ENCODE measurements at places on chromosomes 4 and X. TPM values are rescaled to one million over a fixed set of nuclear protein-coding genes. Genes with fewer than 3 reads are reported as not detected.

DNA sequence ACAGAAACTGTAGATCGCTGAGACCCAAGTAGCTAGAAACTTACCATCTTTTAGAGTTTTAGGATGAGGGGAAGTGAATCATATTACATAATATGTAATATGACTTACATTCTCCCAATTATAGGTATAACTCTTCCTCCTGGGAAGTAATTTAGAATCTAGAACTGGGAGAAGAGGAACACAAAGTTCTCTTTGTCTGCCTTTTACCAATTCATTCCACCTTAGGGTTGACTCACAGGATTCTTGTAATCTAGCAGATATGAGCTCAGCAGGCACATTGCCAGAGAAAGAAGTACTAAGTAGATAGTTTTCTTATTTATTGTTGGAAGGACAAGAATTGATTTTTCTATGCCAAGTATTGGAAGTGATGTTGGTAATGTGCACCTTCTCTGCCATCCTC, 58.0 kb upstream of the CCSER1 start:
- DNase-seq = no peak

The RTL9 gene
- 0.70 TPM for total RNA-seq

- DNase-seq = peak; percentile 6
These were observed 6.9 kb upstream of the CLOCK start for GRCh38 chr4:55553441-55554201.

- no peak for DNase-seq
These were observed 2.5 kb upstream of the RXFP1 start for GRCh38 chr4:158519226-158519625.

DNA sequence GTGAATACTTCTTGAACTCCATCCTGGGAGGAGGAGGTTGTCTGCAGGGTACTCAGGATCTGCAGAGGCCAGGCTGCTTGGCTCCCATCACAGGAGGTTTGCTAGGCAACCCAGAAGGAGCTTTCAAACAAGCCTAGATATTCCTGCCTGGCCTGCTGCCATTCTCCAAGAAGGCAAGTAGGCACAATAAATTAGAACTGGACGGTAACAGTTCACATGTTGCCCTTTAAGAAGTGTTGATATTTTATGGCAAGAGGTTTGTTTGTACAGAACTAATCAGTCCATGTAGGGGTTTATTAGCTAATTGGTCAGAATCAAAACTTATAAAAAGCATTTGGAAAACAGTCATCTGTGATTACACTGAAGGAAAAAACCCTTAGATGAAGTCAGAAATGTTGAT, 39.3 kb downstream of the SYNPO2 start:
- no peak for DNase-seq

The LUZP4 gene
- total RNA-seq = not detected

DNA sequence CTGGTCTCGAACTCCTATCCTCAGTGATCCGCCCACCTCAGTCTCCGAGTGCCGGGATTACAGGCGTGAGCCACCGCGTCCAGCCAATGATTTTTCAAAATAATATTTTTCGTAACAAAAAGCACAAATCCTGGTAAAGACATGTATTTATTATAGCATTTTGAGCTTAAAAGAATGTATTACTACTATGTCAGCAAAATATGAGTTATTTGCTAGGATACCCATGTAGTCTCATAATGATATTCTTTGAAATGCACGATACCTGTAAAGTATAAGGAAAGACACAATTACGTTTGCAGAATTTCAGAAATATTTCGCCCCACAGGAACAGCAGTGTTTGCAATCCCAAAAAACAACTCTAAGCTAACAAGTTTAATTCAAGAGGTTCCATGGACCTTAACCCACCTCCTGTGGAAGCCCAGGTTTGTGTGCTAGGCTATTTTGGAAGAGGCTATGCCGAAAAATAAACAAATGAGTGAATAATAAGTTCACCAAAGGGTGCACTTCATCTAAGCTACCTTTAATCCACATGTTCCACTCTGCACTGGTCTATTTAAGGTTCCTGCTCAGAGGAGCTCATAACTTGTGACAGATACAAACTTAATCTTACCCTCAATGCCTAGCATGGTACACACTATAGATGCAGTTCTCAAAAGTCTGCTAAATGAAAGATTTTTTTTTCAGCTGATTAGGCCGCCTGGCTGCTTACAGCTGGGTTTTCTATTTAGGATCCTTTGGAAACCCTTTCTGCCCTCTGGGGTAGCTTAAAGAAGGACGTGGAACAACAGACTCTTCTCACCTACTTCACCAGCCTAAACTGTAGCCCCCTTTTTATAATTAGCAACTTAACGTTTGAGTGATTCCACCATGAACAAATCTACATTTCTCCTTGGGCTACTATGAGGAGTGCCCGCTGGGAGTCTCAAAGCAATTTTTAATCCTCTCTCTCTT, 5.0 kb downstream of the FRYL start:
- no peak for DNase-seq

DNA sequence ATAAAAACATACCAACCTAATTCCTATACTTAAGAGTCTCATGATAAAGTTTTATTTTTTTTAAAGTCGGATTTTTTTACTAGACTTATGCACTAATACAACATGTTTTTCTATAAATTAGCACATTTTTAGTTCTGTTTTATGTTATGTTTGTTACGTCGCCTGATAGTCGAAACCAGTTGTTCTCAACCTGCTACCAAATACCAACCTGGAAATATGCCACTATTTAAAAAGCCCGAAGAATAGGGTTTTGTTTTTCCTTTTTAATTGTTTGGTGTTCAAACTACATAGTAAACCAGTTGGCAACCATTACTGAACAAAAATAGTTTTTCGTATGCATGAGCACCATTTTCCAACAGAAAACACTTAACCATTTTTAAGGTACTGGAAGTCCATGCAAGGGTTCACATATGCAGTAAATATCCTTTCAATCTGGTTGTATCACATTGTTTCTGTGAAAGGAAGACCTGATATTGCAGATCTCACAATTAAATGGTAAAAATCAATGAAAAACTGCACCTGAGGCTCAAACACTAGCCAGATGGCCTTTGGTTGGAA, 1.4 kb downstream of the WDFY3 start:
- no peak for DNase-seq

GRCh38 chr4:24675721-24676389, 91.5 kb upstream of the DHX15 start:
- no peak for DNase-seq

The ADRA2C gene
- 14.8 TPM for total RNA-seq

GRCh38 chr4:48420144-48420543, 63.0 kb upstream of the SLC10A4 start:
- no peak for DNase-seq

The NKAP gene
- 9.3 TPM for total RNA-seq

GRCh38 chr4:110396963-110397362, 79.0 kb upstream of the ENPEP start:
- no peak for DNase-seq

The PDLIM3 gene
- total RNA-seq = 0.66 TPM

The GAGE12E gene
- total RNA-seq = not detected

GRCh38 chr4:151403656-151404055, 5.3 kb upstream of the FHIP1A start:
- DNase-seq = no peak

DNA sequence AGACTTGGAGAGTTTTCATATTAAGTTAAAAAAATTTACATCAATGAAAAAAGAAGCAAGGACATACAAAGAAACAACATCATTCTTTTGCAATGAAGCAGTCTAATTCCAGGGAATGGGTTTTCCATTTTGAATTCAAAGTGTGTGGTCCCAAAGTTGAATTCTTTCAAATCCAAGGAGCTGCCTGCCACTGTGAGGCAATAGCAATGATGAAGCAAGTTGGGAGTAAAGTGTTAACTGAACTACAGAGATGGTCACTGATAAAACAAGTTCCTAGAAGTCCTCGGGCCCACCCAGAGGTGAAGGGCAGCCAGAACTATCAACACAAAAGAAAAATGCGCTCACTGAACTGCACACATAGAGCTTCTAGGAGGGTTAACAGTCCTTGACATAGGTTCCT, 115.9 kb downstream of the RAB28 start:
- no peak for DNase-seq

- peak; percentile 70 for DNase-seq
These were observed 25.5 kb downstream of the IRF2 start for GRCh38 chr4:184448821-184449220.

DNA sequence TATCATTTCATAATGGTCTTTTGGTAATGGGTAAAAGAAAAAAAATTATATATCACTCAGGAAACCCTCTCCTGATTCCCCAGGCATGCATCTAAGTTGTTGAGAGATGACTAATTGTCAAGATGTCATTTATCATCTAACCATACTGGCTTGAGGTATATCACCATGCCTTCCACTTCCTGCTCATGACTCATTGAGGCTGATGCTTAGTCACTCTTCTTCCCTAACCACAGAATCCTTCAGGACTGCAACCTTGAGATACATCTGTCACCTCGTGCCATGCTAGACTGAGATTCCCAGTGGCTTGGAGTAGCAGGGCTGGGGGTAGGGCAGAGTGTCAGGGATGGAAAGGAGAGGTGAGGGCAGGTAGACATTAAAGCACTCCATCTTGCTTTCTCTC, 782.5 kb upstream of the INTU start:
- peak; percentile 70 for DNase-seq
